ENCODE measurements at places on chromosomes 11 and 22. TPM values are rescaled to one million over a fixed set of nuclear protein-coding genes. Genes with fewer than 3 reads are reported as not detected.
A peak's percentile ranks its signal among the peaks of the same experiment; 100 is the strongest.

LRRC74B gene
- 0.30 TPM for total RNA-seq

OR8G1 gene
- total RNA-seq = not detected

FBLN1 gene
- 37.3 TPM for total RNA-seq

MPPED1 gene
- not detected for total RNA-seq

GRCh38 chr22:20194681-20195593 lies 44.1 kb upstream of the CCDC188 start:
- DNase-seq = no peak

- no peak for DNase-seq
Measured at GRCh38 chr11:107770551-107770951, 58.7 kb upstream of the SLN start.

- DNase-seq = no peak
Measured at GRCh38 chr22:21033895-21034294, 1.5 kb upstream of the SLC7A4 start.

DNA sequence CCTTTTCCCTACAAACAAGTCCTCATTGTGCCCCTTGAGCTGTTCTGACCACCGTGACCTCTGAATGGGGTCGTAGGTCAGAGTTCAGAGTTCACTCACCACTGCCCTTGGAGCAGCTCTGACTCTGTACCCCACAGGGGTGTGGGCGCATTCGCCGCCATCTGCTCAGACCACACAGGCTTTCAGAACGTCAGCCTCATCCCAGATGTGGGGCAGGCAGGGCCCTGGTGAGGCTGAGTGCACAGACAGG lies 14.8 kb upstream of the MUC5B start:
- DNase-seq = peak; percentile 34
